NCI-H1048 (cell line): ENCODE measurements at places on chromosomes 16 and 17.

DNA sequence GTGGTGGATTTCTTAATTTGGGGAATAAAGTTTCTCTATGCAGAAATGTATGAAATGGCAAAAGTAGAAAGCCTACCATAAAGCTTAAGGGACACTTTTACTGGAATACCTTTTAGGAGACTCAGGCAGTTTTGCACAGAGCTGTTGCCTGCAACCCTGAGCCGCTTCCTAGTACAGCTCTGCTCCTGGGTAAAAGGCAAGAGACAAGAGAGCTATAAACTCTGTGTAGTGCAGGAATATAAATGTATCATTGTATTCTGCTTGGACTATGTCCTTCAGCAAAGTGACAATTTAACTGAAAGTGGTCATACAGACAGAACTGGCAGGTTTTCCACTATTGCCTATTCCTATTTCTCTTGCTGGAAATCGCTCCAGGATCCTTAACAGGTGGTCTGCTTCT, 65.3 kb upstream of the MYOCD start:
- DNase-seq: no peak

DNA sequence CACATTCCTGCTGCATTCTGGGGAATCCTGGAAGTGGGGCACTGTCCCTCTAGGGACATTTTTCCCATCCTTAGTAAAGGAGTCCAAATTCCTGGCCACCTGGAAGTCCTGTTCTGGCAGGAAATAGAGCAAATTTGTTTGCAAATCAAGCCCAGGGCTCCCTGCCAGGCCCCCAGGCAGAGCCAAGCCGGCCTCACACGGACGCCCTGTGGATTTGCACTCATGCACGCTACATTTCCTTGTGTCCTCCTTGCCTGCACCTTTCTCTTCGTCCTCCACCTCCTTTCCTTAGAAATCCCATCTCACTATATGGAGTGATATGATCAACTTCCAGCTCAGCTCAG, 7.0 kb upstream of the CALB2 start:
- DNase-seq: no peak

- DNase-seq: no peak
Observed at GRCh38 chr16:79801646-79802045, 201.1 kb upstream of the MAF start.

DNA sequence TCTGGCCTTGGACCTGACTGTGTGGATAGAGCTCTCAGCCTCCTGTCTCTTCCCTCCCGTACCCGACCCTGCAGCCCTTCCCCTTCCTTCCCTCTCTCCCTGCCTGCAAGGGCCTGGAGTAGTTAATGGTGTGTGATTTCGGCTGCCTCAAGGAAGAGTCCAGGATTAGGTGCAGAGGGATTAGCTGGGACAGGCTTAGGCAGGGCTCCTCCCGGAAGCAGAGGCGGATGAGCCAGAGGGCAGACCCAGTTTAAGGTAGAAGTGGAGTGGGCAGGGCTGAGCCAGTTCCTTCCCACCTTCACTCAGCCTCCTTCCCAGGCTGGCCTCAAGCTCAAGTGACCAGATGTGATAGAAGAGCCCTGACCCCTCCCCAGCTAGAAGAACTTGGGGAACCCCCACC, 16.8 kb downstream of the GUCY2D start:
- no peak for DNase-seq
